ENCODE measurements at places on chromosomes 1 and 21.
A peak's percentile ranks its signal among the peaks of the same experiment; 100 is the strongest.

GRCh38 chr1:223752721-223753515 lies 40.6 kb downstream of the CAPN2 start:
- no peak for DNase-seq

- DNase-seq: no peak
Observed at GRCh38 chr1:161989786-161990185, 33.9 kb downstream of the OLFML2B start.

GRCh38 chr1:108055387-108055786 lies 90.4 kb upstream of the VAV3 start:
- no peak for DNase-seq

DNA sequence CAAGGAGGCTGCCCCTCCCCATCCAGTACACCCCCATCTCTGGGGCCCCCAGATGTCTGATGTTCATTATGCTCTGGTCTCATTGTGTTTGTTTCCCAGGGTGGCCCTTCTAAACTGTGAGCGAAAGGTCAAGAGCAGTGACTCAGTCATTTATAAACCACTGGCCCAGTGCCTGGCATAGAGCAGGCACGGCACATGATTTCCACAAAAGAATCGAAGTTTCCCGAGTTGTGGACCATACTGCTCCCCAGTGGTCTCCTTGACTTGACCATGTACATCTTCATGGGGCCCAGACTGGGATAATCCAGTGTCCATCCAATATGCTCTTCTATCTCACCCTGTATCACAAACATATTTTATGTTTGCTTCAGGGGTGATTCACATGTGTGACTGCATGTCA lies 153.3 kb downstream of the NR5A2 start:
- DNase-seq: no peak

- DNase-seq: no peak
Observed at GRCh38 chr1:247358920-247359319, 27.3 kb upstream of the ZNF496 start.

- DNase-seq: no peak
Observed at GRCh38 chr1:106836708-106837107, 219.8 kb upstream of the PRMT6 start.

DNA sequence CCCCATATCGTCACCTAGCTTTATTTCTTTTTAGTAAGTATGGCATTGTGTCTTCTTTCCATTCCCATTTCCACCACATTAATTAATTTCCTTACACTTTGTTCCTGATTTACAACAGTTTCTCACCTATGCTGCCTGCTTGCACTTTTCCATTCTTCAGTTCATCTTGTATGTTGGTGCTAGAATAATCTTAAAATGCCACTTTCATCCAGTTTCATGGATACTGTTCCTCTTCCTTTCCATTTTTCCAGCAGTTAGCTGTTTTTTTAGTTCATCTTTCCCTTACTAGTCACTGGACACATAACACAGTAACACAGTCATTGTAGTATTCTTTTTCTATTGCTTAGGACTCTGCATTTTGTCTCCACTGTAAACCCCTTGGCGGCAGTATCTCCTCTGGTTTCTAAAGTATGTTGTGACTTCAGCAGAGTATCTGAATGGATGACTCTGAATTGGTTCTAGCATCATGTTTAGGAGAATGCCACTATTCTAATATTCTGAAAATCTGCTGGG lies 2.1 kb downstream of the CDC7 start:
- no peak for DNase-seq

GRCh38 chr1:156523801-156524480 lies 23.4 kb upstream of the MEF2D start:
- no peak for DNase-seq

DNA sequence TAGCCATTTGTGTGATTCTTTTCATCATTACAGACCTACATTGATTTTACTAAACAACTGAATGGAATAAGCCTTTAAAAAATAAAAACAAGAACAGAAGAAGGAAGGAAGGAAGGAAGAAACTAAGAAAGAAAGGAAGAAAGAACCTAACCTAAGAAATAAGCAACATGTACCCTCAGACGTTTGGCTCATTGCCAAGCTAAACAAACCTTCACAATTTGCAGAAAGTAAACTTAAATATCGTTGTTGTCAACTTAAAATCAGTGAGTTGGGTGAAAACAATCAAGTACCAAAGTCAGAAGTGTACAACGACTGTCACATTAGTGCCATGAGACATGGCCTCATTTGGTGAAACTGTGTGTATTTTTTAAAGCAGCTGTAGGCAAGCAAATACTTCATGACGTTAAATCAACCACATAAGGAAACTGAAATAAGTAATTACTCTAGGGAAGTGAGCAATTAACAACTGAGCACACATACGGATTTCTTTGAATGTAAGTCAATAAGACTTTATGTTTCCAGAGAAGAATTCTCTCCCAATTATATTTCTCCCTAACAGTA lies 313.1 kb upstream of the TMPRSS15 start:
- no peak for DNase-seq

DNA sequence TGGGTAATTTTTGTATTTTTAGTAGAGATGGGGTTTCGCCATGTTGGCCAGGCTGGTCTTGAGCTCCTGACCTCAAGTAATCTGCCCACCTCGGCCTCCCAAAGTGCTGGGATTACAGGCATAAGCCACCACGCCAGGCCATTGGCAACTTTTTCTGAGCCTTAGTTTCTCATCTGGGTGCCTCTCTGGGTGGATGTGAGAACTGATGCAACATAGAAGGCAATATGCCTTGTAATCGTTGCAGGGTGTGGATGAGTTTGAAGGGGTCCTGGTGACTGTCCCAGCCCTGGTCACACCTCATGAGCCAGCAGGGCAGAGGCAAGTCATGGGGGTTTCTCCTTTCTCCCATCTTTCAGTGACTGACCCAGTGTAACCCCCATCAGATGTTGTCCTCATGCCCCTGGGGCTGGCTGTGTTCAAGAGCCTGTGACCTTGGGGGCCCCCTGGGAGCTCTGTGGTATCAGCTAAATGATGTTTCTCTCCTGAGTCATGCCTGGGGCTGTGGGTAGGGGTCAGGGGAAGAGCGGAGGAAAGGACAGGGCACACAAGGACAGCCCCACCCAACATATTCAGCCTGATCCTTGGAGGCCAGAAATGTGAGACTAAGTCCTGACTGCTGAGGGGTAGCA lies 3.6 kb downstream of the COL9A2 start:
- no peak for DNase-seq

DNA sequence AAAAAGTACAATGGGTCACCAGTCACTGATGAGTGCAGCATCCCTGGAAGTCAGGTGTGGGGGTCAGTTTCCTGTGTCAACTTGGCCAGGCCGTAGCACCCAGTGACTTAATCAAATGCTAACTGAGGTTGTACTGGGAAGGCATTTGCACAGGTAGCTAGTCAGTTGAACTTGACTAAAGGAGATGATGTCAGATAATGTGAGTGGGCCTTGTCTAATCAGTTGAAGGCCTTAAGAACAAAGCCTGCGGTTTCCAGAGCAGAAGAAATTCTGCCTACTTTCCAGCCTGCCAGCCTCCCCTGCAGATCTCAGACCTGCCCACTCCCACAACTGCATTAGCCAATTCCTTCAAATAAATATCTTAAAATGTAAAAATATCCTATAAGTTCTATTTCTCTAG lies 57.1 kb downstream of the ERG start:
- no peak for DNase-seq

DNA sequence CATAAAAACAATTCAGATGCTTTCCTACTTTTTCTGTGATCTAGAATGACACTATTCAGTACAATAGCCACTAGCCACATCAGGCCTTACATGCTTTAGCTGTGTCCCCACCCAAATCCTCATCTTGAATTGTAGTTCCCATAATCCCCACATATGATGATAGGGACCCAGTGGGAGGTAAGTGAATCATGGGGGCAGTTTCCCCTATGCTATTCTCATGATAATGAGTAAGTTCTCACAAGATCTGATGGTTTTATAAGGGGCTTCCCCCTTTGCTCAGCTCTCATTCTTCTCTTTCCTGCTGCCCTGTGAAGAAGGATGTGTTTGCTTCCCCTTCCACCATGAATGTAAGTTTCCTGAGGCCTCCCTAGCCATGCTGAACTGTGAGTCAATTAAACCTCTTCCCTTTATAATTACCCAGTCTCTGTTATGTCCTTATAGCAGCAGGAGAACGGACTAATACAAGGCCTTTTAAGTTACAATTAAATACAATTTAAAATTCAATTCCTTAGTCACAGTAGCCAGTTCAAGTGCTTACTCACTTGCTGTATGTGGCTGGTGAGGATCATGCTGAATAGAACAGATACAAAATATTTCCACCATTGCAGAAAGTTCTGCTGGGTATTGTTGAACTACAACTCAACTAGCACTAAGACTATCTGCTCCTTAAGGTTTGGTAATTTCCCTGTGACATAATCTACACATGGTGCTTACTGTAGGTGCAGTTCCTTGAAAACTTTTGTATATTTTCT lies 106.7 kb downstream of the SCMH1 start:
- DNase-seq: no peak

DNA sequence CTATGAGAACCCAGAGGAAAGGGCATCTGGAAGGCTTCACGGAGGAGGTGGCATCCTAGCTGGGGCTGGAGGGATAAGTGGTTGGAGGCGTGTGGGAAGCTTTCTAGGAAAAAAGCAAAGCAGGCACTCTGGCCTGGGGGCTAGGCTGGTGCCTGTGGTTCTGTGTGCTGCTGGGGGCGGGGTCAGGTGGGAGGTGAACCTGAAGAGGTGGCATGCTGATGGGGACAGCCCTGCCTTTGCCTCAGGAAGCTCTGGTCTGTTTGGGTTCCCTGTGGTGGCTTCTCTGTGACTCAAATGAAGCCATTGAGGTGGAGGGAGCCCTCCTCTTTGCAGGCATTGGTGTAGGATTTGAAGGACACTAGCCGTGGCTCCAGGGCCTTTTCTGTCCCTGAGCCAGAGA lies 221.6 kb upstream of the POU3F1 start:
- no peak for DNase-seq

DNA sequence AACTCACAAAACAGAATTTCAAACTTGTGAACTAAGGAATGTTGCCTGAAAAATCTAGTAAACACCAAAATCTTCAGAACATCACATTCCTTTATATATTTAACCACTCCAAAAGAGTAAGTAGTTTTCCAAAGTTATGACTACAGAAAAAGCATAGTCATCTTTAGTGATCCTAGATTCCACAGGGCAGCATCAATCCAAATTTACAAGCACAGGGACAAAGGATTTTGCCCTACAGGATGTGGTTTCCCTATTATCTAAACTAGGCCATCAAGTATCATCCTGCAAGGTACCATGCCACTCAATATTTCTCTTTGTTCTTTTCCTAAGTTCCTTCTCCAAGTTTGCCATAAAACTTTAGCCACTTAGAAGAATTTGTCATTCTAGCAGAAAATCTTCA lies 33.0 kb downstream of the COP1 start:
- no peak for DNase-seq

- no peak for DNase-seq
Observed at GRCh38 chr21:37455504-37455911, 88.9 kb downstream of the DYRK1A start.

DNA sequence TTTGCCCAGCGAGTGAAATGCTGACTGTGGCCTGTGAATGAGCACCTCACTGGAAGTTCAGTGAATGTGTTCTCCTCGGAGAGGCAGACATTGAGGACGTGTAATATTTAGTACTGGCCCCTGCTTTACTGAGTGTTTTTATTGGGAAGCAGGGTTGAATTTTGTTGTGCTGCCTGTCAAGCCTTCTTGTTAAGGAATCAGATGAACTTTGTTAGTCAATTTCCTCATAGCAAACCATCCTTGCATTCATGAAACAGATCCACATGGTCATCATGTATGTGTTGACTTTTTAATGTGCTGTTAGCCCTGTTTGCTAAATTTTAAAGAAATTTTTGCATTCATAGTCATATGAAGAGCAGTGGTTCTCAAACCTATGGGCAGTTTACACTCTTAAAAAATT lies 47.9 kb downstream of the AGPAT3 start:
- no peak for DNase-seq

GRCh38 chr1:246647113-246647512 lies 77.1 kb upstream of the SCCPDH start:
- peak; percentile 68 for DNase-seq

GRCh38 chr1:42837709-42838108 lies 8.7 kb upstream of the ZNF691 start:
- no peak for DNase-seq

- no peak for DNase-seq
Observed at GRCh38 chr21:27771938-27772483, 805.1 kb upstream of the ADAMTS5 start.

DNA sequence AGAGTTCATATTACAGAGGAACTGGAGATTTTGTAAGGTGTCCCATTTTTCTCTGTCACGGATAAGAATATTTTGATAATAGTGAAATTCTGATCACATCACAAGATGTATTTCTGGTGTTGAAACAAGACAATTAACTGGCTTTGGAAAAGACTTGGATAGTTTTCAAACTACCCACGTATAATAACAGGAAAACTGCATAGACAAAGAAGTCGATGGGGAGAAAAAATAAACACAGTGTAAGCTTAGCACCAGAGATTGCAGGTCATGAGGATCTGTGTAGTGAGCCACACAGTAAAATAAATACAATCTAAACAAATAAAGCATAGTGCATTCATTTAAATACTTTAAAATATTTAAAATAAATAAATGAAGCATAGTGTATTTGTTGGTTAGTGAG lies 452.3 kb upstream of the ADAMTS5 start:
- DNase-seq: no peak

DNA sequence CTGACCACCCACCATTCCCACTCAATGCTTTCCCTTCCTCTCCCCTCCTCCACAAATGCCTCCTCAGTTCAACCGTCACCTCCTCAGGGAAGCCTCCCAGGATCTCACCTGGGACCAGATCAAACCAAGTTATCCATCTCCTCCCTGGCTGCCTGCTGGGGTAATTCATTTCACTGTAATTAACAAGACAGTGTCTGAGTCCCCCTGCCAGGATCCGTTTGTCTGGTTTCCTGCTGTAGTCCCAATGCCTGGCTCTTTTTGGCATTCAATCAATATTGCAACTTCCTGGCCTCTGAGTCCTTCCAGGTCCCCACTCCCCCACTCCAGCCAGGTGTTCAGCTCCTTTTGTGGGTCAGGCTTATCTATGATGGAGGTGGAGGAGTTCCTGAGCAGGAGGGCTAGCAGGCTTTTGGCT lies 687.7 kb downstream of the PTPRU start:
- DNase-seq: no peak

GRCh38 chr1:21397813-21398188 lies 42.1 kb upstream of the NBPF3 start:
- no peak for DNase-seq

DNA sequence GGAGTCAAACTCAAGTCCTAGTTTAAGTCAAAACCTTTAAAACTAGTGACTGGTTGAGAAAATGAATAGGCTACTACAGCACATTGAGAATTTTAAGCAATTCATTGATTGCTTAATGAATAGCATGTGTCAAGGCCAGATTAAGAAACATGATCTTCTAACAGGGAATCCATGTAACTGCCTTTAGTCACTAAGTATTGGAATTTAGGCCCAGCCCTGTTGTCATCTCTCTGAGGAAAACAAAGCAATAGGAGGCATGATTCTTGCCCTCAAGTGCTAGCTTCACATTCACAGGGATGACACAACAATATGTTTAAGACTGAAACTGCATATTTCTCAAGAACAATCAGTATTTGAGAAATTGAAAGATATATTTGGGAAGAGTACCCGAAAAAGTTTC lies 70.0 kb upstream of the PTGS2 start:
- no peak for DNase-seq

- no peak for DNase-seq
Observed at GRCh38 chr1:234609691-234610042, 311 bp downstream of the IRF2BP2 start.

Data from muscle of back (tissue), 13 donors.